ENCODE measurements at places on chromosomes 1 and 21.

- DNase-seq: no peak
Measured at GRCh38 chr1:34415140-34415539, 238.4 kb downstream of the C1orf94 start.

DNA sequence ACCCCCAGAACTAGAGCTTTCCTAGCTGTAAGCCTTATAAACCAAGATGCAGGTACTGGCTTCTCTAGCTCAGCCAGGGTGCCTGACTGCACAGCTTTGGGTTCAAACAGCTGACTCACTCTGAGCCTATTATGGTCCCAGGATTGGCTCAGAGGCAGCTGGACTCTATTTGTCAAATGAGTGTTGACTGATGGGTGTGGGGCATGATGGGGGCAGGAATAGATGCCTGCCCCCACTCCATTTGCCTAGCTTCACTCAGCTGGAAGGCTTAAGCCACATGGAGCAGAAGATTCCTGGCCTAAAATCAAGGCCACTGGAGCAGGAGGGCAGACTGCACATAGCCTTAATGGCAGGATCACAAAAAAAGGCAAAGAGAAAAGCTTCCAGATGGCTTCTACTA lies 90.5 kb downstream of the PIK3R3 start:
- no peak for DNase-seq

DNA sequence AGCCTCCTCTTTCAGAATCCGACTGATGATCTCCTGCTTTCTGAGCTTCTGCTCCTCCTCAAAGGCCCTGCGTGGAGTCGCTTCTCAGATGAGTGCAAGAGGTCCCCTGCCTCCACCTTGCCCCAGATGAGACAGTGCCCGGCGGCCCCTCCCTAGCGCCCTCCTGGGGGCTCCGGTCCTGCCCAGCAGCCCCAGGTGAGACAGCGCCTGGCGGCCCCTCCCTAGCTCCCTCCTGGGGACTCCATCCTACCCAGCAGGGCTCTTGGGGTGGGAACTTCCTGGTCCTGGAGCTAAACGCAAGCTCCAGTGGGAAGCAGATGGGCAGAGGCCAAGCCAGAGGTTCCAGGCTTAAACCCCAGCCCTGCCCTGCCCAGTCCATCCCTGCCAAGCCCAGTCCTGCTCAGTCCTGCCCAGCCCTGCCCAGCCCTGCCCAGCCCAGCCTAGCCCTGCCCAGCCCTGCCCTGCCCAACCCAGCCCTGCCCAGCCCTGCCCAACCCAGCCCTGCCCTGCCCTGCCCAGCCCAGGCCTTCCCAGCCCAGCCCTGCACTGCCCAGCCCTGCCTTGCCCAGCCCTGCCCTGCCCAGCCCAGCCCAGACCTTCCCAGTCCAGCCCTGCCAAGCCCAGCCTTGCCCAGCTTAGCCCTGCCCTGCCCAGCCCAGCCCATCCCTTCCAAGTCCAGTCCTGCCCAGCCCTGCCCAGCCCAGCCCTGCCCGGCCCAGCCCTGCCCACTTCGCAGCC lies 34.6 kb downstream of the CFAP74 start:
- DNase-seq: peak; percentile 48

DNA sequence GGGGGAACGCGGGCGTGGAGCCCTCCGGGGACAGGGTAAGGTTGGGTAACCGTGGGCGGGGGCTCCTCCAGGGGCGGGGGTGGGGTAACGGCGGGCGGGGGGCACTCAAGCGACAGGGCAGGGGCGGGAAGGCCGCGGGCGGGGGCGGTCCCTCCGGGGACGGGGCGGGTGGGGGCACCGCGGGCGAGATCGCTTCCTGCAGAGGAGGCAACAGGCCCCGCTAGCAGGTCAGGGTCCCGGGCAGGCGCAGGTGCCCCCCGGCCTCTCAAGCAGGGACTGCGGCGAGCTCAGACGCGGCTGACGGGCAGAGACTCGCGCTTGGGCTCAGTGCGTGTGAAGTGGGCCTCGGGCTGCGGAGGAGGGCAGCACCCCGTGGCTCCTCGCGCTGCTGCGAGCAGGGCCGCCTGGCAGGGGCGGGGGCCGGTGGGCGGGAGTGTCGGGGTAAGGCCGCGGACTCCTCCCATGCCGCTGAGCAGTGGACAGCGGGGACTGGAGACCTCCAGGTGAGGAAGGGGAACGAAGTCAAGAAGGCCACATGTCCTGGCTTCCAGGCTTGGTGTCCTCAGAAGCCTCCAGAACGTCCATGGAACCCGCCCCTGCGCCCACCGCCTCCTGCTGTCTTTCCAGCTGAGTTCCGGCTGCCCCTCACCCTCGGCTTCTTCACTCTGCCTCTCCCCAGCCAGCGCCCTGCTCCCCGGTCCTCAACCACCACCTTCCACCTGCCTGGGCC lies 627 bp upstream of the GNB1 start:
- peak; percentile 75 for DNase-seq

DNA sequence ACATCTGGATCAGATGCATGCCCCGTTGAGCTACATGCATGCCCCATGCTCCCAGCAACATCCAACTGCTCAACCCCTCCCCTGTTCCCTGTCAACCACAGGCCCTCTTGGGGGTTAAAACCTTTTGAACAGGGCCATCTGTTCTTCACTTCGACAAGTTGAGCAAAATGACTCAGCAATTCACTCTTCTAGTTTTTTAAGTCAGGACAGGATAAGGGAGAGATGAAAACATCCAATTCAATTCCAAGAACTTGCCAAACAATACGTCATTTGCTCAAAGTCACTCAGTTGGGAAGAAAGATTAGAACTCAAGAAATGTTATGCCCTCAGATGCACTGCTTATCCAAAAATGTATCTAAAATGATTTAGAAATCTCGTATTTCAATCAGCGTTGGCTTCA lies 46.1 kb upstream of the MTF2 start:
- no peak for DNase-seq

DNA sequence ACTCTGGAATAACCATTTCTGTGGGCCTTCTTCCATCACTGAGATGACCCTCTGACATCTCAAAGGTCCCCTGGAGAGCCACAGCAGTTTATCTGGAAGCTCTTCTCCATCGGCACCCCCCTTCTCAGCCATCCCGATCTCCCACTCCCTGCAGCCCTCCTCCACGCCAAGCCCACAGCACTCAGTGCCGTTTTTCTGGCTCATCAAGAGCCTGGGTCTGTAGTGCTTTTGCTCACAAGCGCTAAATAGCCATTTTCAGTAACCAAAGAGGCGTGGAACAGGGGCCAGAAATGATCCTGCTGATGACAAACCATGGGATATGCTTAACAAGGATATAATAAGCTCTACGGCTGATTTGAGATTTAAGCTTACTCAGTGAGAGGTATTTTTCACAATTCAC lies 17.6 kb downstream of the SEC16B start:
- DNase-seq: no peak

GRCh38 chr1:154582885-154583284 lies 15.3 kb downstream of the CHRNB2 start:
- no peak for DNase-seq

- peak; percentile 83 for DNase-seq
Measured at GRCh38 chr1:63593886-63594605, 835 bp downstream of the PGM1 start.

GRCh38 chr1:171800342-171800741 lies 18.9 kb downstream of the METTL13 start:
- DNase-seq: peak; percentile 45

DNA sequence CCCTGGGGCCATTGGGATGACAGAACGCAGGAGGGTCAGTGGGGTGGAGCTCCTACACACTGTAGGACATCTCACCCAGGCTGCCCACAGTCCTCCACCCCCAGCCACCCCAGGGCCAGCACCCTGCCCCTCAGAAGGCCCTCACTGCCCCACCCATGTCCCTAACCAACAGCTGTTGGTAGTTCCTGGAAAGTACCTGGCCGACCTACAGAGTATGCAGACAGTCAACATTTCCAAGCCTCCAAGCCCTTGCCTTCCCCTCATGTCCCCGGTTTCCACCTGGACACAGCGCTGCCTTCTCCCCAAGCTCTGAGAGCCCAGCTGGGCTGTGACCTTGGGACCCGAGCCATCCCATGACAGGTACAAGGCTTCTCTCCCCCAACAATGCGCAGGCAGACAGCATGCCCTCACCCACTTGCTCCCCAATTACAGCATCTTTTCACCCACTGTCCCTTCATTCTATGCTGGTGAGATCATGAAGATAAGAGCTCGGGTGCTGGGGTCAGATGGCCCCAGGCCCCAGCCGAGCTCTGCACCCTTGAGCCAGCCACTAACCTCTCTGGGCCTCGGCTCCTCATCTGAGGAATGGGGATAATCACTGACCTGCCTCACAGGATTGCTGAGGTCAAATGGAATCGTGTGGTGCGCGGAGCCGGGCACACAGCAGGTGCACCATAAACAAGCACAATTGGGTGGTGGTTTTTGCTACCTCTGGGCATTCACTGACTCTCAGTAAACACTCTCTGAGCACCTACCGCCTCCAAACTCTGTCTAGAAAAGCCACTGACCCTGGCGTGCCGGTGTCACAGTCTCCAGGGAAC lies 11.2 kb downstream of the LAPTM5 start:
- DNase-seq: no peak

- no peak for DNase-seq
Measured at GRCh38 chr1:165254376-165254775, 102.1 kb downstream of the LMX1A start.

GRCh38 chr1:6081901-6082300 lies 36.2 kb downstream of the KCNAB2 start:
- DNase-seq: no peak

- peak; percentile 51 for DNase-seq
Measured at GRCh38 chr21:46153247-46154154, 1.9 kb downstream of the FTCD start.

DNA sequence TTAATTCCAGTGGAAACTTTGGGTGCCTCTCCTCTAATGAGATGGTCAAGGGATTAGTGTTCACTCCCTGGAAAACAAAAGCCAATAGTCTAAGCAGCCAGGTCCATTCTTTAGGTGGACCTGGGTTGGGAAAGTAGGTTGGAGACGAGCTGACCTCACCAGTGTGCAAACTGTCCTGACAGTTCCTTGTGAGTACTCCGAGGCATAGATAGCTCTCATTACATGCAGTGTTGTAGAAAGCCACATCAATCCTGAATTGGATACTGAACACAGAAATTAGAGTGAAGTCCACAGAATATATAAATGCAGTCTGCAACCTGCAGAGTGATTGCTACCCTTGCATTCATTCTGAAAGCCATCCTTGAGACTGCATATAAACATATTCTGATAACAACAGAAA lies 675.1 kb upstream of the CXADR start:
- DNase-seq: no peak

- no peak for DNase-seq
Measured at GRCh38 chr21:41760411-41760810, 6.4 kb downstream of the RIPK4 start.

DNA sequence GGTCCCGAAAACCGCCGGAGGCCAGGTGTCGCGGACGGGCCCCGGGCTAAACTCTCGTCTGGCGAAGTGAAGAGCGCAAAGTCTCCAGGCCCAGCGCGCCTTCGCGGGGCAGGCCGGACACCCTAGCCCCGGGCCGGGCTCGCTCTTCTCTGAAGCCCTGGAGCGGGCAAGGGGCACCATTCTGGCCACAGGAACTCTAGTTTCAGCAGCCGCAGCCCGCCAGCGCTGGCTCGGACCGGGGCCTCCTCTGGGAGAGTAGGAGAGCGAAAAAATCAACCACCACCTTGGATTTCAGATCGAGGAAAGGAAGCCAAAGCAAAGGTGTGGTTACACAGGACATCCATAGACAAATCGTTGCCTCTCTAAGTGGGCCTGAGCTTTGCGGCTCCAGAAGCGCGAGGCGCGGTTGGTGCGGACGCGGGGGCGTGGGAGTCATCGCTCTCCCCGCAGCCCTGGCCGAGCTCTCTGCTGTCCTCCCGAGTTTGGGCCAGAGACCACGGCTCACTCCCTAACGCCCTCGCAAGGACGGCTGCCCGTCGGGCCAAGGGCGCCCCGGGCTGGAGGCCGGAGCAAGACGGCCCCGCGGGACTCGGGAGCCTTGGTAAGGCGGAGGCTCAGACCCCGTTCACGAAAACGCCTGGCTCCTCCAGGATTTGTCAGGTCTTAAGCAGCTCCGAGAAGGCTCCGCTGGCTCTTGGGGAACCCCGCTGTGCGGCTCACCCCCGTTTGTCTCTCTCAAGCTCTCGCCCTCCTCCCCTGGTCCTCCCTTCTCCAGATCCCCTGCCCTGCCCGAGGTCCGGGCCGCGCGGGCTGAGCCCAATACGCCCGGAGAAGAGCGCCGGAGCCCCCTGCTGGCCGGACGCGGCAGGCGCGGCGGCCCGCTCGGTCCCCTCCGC lies 132.9 kb upstream of the DPYD start:
- peak; percentile 87 for DNase-seq

DNA sequence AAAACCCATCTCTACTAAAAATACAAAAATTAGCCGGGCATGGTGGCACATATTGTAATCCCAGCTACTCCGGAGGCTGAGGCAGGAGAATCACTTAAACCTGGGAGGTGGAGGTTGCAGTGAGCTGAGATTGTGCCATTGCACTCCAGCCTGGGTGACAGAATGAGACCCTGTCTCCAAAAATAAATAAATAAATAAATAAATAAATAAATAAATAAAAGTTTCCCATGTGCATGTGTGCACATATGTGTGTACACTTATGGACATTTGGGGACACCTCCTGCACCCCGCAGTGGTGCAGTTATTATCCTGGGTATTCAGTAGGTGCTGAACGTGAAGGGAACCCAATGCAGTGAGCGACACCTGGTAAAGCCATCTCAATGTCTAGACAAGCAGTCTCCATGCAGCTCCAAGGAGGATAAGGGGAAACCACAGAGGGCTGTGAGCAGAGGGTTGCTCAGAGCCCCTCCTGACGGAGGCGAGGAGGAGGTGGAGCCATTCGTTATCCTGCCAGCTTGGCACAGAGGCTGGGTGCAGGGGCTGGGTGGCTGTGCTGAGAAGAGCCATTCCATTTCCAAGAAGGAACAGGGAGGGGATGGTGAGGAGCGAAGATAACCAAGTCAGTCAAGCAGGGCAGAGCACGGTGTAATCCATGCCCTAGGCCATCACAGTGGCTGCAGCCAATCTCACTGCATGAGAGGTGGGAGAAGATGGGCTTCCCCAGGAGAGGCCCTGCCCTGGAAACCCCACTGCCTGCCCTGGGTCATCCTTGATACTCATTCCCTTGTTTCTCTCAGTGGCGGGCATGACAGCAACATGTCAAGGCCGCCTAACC lies 25.6 kb downstream of the UBIAD1 start:
- DNase-seq: no peak

GRCh38 chr1:117613249-117613968 lies 7.6 kb downstream of the TENT5C start:
- DNase-seq: no peak

GRCh38 chr1:70487910-70488665 lies 77.0 kb downstream of the CTH start:
- peak; percentile 73 for DNase-seq

GRCh38 chr21:43343095-43343991 lies 83.6 kb downstream of the SIK1 start:
- DNase-seq: peak; percentile 19
